ENCODE measurements at places on chromosomes 5 and 9.

DNA sequence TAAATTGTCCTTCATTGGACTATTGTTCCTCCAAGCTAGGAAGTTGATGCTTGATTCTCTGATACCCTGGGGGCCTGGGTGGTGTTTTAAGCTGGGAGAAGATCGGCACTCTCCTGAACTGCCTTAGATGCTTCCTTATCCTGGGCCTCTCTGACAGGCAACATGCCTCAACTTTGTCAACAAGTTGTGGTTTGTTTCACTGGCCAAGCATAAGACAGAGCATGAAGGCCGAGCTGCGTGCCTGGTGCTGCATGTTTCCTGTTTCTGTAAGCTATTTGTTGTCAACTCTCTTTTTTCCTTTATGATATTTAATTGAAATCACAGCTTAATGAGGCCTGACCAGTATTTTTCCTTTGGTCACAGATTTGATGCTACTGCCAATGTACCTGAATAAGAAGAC is 187.6 kb upstream of the TNC start:
- DNase-seq = no peak

DNA sequence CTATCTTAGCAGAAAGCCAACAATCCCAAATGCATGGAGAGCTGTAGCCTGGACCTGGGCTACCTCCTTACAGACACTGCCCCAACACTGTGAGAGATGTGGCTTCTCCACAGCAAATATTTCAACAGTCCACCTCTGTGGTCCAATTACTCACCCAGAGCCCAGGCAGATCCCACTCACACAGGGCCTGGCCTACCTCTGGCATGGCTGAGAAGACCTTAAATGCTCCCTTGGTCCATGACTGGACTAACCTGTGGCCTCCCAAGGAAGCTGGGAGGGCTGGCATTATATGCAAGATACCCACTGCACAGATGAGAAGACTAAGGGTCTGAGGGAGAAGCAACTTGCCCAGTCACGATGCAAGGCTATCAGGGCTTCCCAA is 22.8 kb upstream of the SLC25A51 start:
- no peak for DNase-seq

GRCh38 chr5:136014049-136015002 is 14.5 kb upstream of the TGFBI start:
- no peak for DNase-seq

DNA sequence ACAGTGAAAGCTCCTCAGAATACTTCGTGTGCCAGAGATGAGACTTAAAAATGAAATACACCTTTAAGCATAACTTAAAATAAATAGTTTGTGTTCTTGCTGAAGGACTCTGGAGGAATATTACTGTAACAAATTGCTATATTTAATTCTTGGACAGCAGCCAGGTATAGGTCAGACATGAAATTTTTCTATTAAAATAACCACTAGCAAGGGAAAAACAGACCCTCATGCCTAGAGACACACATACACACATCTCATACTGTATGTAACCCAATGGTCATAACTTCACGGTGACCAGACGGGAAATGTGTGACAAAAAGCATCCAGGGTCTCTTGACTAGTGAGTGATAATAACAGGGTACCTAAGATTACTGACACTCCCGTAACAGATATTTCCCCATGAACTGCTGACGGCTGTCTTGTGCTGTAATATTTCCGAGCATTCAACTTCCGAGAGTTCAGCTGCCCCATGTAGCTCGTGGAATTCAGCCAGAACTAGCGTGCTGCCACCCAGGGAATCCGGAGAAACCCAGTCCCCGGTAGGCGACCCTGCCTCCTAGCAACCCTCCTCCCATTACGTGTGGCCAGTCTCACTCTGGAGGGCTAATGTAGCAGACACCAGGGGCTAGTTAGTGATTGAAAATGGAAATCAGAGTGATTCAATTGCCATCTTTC is 2295.1 kb upstream of the WWC1 start:
- peak; percentile 14 for DNase-seq

DNA sequence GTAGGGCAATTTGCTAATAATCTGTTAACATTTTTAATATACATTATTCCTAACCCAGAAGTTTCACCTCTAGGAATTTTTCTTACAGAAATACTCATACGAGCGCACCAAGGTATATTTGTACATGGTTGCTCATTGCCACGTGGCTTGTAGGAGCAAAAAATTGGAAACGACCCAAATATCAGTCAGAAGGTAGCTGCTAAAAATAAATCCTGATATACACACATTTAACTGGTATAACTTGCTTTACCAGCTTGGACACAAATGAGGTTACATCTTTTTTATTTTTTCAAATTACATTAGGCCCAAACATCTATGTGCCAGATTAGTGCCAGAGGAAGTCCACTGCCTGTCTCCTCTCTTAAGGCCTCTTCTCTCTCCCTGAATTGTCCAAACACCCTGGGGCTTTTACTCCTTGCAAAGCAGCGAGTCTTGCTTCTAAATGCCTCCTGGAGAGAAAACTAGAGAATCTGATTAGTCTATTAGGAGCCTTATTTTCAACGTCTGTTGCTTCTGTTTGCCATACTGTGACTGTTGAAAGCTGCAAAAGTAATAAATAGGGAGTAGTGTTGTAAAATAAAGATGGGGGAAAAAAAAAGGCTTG is 92.0 kb upstream of the SSBP2 start:
- no peak for DNase-seq

- no peak for DNase-seq
Observed at GRCh38 chr9:137955224-137955570, 77.6 kb downstream of the CACNA1B start.

GRCh38 chr9:78009186-78009585 is 22.4 kb downstream of the GNAQ start:
- no peak for DNase-seq

- no peak for DNase-seq
Observed at GRCh38 chr9:71929223-71929622, 17.8 kb downstream of the C9orf85 start.

DNA sequence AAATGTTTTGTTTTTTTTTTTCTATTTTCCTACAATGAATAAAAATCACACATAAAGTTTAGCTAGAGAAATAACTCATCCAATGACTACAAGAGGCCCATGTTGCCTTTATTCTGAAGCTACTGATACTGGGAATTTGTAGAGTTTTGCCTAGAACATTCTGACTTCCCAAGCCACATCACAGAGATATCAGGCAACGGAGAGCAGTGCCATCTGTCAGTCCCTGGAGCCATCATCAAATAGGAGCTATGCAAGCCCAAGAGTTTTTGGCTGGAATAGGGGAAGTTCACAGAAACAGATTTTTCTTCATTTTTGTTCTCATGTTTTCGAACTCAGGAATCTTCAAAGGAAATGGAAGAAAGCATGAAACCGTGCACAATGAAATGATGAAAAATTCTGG is 896.6 kb downstream of the TLE1 start:
- DNase-seq = no peak

DNA sequence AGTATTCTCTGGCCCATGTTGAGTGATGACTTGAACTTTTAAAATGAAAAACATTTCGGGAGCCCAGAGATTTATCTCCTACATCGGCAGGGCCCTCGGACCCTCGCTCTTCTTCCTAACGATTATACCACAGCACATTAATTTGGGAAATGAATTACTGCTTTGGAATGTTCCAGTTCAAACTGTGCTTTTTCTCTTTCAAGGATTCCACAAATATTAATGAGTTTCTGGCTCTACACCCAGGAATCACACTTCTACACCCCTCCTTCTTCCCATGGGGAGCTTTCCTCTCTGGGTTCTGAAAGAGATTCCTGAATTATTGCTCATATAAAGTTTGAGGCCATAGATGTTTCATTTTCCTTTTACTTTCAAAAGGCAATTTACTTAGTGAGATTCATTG is 41.2 kb downstream of the NSG2 start:
- no peak for DNase-seq

DNA sequence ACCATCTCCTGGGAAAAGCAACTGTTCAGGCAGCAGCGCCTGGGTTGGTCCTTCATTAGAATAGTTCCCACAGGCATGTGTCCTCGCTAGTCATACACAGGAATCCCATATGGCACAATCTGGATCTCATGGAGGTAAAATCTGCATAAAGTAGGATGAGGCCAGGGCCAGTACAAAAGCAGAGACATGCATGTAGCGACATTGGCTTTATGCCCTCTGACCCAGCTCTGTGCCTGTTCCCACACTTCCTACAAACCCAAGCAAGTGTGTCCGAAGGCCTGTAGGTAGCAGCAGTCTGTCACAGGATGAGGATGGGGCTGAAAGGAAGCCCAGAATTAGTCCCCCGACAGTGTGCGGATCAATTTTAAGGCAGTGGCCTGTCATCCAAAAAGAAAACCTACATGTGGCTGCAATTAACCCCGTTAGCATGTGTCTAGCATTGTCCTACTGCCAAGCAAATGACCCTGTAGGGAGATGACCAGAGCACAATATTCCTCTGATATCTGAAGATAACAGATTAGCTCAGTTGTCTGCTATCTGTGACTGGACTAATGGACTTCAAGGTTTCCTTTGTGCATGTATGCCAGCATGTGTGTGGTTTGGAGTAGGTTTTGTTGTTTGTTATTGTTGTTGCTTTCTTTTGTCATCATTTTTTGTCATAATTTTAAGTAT is 178.8 kb downstream of the TMEM161B start:
- peak; percentile 46 for DNase-seq

DNA sequence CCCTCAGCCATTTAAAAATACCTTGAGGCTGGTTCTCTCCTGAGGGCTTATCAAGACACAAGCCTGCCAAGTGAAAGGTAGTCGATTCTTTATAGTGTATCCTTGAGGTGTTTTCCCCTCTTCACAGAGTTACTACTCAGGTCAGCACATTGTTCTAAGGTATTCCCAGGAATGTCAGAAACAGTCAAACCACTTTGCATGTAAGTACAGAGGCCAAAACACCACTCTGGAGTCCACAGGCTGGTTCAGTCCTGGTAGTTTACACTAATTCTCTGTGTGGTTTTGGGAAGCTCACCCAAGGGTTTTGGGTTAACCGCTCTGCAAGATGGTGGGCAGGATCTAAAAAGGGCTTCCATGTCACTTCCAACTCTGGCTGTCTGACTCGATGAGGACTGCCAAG is 162.3 kb upstream of the PPP2R2B start:
- DNase-seq = peak; percentile 28

DNA sequence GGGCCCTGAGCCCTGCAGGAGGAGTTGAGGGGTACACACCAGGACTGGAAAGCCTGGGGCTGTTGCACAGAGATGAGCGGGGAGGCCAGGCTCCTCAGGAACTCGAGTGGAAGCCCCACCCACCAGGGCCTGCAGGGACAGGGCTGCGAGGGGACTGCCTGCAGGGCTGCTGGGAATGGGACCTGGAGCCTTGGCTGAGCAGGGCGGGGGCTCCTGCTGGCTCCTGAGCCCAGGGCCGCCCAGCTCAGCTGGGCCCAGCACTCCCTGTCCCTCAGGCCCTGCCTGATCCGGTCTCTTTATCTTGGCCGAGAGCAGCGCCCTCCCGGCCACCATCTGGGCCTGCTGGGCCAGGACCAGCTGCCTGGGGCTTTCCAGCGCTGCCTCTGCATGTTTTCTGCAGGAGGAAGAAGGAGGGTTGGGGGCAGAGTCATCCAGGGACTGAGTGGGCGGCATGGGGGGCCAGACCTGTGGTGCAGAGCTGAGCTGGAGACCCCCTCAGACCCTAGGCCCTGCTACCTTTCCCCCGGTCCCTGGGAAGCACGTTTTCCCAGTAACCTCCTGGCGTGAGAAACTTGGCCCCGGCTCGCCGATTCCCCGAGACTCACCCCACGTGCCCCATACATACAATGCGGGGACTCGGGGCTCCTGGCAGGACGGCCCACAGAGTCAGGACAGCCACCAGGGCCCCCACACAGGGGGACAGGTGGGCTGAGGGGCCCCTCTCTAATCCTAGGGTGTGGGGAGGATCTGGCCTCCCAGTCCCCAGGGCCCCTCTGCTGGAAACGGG is 9.4 kb downstream of the LCN12 start:
- no peak for DNase-seq

GRCh38 chr5:9009931-9010651 is 535.8 kb downstream of the SEMA5A start:
- no peak for DNase-seq

DNA sequence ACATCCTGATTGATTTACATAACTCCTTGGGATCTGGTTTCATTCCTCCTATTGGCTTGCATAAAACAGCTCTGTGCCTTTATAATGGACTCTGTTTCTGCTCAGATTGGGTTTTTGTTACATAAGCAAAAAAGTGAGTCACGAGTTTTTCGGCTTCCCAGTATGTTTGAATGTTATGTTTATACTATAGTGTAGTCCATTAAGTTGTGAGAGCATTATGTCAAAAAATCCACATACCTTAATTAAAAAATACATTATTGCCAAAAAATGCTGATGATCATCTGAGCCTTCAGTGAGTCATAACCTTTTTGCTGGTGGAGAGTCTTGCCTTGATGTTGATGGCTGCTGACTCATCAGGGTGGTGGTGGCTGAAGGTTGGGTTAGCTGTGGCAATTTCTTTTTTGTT is 144.6 kb downstream of the CCDC171 start:
- DNase-seq = no peak

GRCh38 chr9:1875921-1876448 is 139.2 kb upstream of the SMARCA2 start:
- DNase-seq = no peak

DNA sequence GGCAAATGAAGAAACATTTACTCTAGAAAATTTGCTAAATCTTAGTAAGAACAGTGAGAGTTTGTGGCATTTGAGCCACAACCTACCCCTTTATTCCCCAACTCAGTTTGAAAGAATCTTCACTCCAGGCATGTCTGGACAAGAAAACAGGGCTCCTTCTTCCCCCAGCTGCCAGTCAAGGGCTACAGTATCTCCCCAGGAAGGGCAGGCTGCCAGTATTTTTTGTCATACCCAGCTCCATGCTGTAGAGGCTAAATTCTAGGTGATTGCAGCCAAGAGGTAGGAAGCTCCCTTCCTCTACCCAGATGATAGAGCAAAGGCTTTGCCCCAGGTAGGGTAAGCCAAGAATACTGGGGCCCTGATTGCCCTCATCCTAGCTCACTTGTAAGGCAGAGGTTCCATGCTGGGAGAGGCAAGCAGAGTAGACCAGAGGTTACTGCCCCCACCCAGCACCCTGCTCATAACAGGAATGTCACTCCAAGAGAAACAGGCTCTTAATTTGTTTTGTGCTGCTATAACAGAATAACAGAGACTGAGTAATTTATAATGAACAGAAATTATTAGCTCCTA is 20.0 kb upstream of the GRPEL2 start:
- no peak for DNase-seq

DNA sequence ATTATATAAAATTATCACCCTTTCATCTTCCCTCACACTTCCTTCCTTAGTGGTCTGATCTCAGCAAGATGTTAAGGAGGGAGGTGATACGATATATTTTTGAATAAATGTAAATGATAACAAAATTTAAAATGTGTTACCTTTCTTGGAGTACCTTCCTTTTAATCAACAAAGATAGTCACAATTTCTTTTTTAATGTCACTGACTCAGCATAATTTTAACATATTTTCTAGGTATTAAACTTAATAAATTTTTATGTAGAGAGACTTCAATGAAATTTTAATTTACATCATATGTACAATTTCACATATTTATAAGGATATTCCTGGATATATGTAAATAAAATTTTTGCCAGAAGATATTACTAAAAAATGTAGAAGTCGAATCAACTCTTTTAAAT is 125.0 kb upstream of the FBN2 start:
- no peak for DNase-seq

DNA sequence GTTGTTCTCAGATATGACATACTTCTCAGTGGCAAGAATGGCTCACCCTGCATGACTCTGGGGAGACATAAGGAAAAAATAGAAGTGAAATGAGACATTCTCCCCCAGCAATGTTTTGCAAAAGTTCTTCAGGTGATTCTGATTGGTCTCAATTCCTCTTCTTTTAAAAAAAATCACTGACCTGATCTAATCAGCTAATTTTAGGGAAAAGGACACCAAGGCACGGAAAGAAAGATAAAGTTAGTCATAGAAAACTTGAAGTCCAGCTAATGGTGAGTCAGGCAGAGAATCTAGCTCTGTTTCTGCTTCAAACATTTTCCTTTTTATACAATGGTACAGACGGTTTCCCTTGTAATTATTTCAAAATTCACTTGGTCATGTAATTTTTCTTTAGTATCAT is 1018.9 kb upstream of the ARRDC3 start:
- no peak for DNase-seq

All from GM23338 (cell line).